Gastroesophageal sphincter (tissue), 4 donors: ENCODE measurements at places on chromosomes 3 and 15. TPM values are rescaled to one million over a fixed set of nuclear protein-coding genes. Genes with fewer than 3 reads are reported as not detected.
A peak's percentile ranks its signal among the peaks of the same experiment; 100 is the strongest.

DNA sequence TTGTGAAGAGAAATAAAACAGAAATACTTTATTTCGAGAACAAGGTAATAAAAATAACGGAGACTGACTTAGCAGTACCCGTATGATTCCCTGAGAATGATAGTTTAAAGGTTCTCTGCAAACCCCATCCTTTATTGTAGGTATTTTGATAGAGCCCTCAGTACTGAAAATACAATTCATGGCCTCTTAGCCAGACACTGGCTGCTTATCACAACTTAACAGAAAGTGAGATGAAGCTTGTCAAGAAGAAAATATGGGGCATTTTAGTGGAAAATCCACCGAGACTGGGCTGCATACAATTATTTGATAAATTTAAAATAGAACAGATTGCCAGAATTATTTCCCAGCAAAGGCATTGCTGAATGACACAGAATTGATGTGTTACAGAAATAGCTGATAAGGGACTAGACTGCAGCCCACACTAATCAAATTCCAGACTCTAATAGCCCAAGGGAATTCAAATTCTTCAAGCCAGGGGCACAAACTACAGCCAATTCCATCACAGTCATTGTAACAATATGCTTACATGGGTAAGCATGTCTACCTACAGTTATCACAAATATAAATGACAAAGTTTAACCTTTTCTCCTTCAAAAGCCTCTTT is 521.9 kb downstream of the PLOD2 start:
- ATAC-seq: no peak

GRCh38 chr3:186461141-186461540 is 83.0 kb downstream of the CRYGS start:
- no peak for ATAC-seq

- ATAC-seq: no peak
These were observed 117.6 kb downstream of the SATB1 start for GRCh38 chr3:18307529-18307928.

GRCh38 chr3:13507570-13508339 is 27.6 kb downstream of the HDAC11 start:
- ATAC-seq: peak; percentile 31

GRCh38 chr15:65837301-65838294 is 31.7 kb upstream of the RAB11A start:
- no peak for ATAC-seq

GRCh38 chr3:188926741-188927511 is 244.8 kb upstream of the TPRG1 start:
- no peak for ATAC-seq

- peak; percentile 58 for ATAC-seq
These were observed 59.5 kb upstream of the CTSH start for GRCh38 chr15:79004336-79004735.

- no peak for ATAC-seq
These were observed 8.5 kb upstream of the KLHL6 start for GRCh38 chr3:183564046-183564445.

GRCh38 chr3:190718671-190719070 is 143.8 kb downstream of the GMNC start:
- ATAC-seq: no peak

DNA sequence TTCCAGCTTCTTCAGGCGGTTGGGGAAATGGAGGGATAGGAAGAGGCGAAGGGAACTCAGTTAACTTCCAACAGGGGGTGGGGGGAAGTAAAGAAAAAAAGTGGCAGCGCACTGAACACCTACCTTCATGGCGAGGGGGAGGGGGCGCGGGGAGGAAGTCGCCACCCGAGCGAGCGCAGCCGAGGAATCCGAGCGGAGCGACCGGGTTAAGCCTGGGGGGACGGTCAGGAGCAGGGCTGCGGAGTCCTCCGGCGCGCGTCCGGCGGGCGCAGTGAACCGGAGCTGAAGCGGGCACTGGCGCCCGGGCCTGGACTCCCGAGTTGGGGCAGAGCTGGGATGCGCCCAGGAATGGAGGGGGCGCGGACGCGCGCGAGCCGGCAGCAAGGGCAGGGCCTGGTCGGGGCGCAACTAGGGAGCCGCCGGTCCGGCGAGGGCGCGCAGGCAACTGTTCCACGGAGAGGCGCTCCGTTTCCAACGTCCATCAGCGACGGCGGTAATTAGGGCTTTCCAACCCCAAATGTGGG is at the start of gene WNT5A:
WNT5A (minus strand) TSS at position 450 of the 524 bp plus-strand sequence; CDS start at position 129, 321 bp downstream.
- peak; percentile 2 for ATAC-seq

GRCh38 chr15:64842986-64843561 is 1.4 kb downstream of the PLEKHO2 start:
- ATAC-seq: peak; percentile 32

DNA sequence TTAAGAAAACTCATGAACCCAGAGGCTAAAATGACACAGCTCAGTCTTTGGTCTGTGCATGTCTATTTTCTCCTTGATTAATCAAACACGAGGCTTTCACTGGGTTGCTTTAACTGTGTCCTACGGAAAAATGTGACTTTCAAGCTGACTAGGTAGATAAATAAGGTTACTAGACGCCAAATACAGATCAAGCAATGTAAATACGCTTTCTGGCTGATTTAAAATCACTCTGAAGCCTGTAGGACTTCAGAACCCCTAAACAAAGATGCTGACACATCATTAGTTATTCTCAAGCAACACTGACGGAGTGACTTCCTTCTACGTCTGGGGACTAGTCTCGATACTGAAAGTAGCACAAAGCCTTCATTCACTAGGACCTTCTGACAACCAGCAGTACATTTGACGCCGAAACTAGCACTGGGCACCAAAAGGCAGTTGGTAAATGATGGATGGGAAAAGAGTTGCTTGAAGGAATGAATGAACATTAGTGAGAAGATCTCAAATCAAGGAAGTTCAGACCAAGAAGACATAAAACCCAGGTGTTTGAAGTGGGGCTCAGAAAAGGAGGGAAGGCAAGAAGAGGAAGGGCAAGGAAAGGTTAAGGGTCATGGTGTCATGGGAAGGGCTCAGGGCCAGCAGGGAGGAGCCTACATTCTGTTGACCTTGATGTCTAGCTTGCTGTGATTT is 67.1 kb upstream of the CDV3 start:
- peak; percentile 57 for ATAC-seq

GRCh38 chr15:40096094-40096891 is 12.4 kb downstream of the BMF start:
- ATAC-seq: no peak

GRCh38 chr3:52494886-52495495 is at the start of gene STAB1:
Gene STAB1, plus strand, starts transcription at chr3:52495338. Its CDS starts 76 bp downstream, at chr3:52495414.
- ATAC-seq: peak; percentile 56

- no peak for ATAC-seq
These were observed 494.1 kb upstream of the DPPA4 start for GRCh38 chr3:109831403-109831802.

DNA sequence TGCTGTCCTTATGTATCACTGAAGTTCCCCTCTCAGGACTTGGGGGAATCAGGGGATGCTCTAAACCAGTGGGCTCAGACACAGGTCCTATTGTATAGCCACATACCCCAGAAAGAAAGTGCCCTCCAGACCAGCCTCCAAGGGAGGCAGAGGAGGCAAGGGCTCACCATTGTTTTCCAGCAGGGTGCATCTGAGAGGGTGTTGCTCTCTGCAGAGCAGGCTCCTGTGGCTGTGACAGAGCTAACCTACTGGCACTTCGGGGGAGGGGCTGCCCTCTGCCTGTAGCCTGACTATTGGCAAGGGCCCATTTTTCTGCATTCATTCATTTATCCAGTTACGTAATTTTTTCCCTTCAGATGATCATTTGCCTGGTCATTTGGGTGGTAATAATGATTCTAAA is 39.9 kb downstream of the EEFSEC start:
- ATAC-seq: no peak

GRCh38 chr3:8503461-8503860 is 1.8 kb downstream of the LMCD1 start:
- ATAC-seq: no peak

- no peak for ATAC-seq
These were observed 104.9 kb upstream of the MYZAP start for GRCh38 chr15:57486833-57487232.

GRCh38 chr3:186001842-186002241 is 64.0 kb upstream of the TRA2B start:
- ATAC-seq: no peak

PSMD6 gene
- total RNA-seq: 97.4 TPM

HMCES gene
- 30.9 TPM for total RNA-seq

AMIGO3 gene
- not detected for total RNA-seq

PLIN1 gene
- total RNA-seq: 22.2 TPM

MPI gene
- total RNA-seq: 36.5 TPM

CHRFAM7A gene
- 1.4 TPM for total RNA-seq

ISL2 gene
- 3.8 TPM for total RNA-seq

SNTN gene
- not detected for total RNA-seq
